ENCODE measurements at places on chromosomes 12 and 14. TPM values are rescaled to one million over a fixed set of nuclear protein-coding genes. Genes with fewer than 3 reads are reported as not detected.
A peak's percentile ranks its signal among the peaks of the same experiment; 100 is the strongest.

Gene KRT4
- 0.22 TPM for total RNA-seq

- peak; percentile 54 for DNase-seq
- H3K27me3 ChIP-seq, result no peaks in the 10 kb centered on the region
- H3K4me3 ChIP-seq, result no peak overlapping the region
- H3K36me3 ChIP-seq, result peaks cover 11% of the 10 kb centered on the region
- H3K4me1 ChIP-seq, result peaks cover 12% of the 10 kb centered on the region
- H3K27ac ChIP-seq, result peak overlapping the region; percentile 13
Observed at GRCh38 chr12:128801879-128802391, 21.8 kb downstream of the SLC15A4 start.

GRCh38 chr14:26382901-26383685 lies 214.7 kb downstream of the NOVA1 start:
- DNase-seq, result no peak
- no peak overlapping the region for H3K27ac ChIP-seq
- no peaks in the 10 kb centered on the region for H3K4me1 ChIP-seq
- H3K27me3 ChIP-seq, result no peaks in the 10 kb centered on the region

- peak; percentile 92 for DNase-seq
- H3K27ac ChIP-seq, result peak overlapping the region; percentile 97
- H3K4me1 ChIP-seq, result peaks cover 28% of the 10 kb centered on the region
- peak overlapping the region; percentile 69 for H3K4me3 ChIP-seq
Observed at GRCh38 chr14:56005191-56006053, 112.8 kb upstream of the PELI2 start.

- no peak overlapping the region for H3K27ac ChIP-seq
- no peaks in the 10 kb centered on the region for H3K4me1 ChIP-seq
- H3K27me3 ChIP-seq, result no peaks in the 10 kb centered on the region
- no peak for DNase-seq
- no peak overlapping the region for H3K4me3 ChIP-seq
Observed at GRCh38 chr14:48771717-48772116, 814.5 kb downstream of the RPS29 start.

Measured in GM23248 (cell line).